ENCODE measurements at places on chromosomes 4 and X.

DNA sequence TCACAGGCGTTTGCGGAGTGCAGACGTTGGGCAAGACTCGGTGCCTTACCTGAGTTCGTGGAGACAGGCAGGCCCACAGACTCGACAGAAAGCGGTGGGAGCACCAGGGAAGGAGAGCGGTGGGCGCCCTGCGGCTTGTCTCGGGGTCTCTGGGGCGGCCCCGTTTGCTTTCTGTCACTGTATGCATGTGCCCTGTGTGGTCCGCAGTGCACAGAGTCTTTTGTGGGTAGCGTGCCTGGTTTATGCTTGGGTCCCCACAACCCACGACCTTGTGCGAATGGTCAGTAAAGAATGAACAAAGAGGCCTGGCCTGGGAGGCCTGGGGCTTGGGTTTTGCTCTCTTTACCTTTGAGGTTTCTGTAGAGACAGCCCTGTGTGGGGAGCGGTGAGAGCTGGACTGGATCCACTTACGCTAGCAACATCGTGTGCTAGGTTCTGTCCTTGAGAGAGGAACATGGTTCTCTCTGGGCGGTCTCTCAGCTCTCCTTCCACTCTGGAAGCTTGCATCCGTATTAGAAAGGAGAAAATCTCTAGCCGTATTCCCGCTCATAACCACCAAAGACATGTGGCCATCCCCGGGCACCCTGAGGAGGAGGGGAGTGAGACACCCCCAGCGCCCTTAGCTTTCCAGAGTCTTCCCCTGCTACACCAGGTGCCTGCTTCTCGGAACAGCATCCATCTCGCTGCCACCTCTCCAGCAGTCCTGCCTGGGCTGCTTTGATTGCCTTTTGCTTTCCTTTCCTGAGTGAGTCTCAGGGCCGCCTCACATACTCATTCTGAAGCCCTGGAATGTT lies 1.2 kb downstream of the TADA2B start:
- no peak for DNase-seq

DNA sequence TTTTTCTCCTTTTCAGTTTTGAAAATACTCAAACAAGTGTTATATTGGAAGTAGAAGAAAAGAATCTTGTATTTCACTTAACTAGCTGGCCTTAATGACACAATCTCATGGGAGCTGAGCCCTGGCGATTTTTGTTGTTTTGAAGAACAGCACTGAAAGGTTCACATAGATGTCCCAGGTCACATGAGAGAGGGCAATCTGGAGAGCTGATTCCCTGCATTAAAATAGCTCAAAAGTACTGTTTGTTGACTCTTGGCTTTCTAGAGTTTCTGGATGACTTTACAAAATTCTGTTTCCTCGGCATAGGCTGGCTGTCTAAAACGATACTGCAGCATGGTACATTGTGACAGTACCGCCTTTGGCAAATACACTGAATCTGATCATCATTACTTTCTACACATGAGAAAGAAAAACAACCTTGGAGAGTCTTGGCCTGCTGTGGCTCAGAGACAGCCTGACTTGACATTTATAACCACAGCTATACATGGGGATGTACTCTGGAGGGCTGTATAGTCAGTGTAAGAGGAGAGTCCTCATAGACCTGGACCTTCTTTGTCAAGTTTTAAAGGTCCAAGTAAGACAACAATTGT lies 119.8 kb upstream of the PDLIM3 start:
- DNase-seq, result no peak

- DNase-seq, result no peak
These were observed 154.4 kb upstream of the NOCT start for GRCh38 chr4:138861135-138861534.

DNA sequence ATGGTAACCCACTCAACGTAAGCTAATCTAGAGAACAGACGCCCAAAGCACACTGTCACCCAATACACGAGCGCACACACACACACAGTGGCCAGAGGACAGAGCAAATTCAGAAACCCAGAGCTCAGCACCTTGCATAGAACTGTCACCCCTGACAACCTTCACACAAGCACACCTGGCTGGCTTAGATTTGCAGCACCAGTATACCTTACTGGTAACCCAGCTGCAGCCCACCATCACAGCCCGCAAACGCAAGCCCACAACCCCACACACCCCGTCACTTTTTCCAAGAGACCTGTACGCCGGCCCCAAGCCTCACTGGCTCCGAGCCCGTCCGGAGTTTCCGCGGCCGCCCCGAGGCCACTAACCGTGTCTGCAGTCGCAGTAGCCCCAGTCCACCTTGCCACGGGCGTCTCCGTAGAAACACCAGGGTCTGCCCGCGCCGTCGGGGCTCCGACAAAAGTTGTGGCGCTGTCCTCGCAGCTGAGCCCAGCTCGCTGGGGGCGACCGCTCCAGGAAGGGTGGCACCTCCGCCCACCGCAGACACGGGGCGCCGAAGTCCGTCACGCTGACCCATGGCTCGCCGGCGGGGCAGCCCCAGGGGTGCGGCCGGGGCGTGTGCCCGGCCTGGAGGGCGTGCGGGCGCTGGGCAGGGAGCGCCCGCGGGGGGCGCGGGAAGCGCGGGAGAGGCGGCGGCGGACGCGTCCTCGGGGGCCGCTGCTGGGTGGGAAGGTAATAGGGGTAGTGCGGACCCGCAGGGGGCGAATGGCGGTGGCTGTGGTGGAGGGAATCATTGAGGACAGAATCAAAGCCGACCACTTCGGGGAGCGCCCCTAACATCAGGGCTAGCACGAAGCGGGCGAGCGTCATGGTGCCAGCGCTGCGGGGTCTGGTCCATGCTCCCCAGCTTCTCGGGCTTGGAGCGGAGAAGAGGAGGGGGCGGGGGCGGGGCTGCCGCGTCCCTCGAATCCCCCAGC lies 664 bp downstream of the PRSS12 start:
- DNase-seq, result no peak

DNA sequence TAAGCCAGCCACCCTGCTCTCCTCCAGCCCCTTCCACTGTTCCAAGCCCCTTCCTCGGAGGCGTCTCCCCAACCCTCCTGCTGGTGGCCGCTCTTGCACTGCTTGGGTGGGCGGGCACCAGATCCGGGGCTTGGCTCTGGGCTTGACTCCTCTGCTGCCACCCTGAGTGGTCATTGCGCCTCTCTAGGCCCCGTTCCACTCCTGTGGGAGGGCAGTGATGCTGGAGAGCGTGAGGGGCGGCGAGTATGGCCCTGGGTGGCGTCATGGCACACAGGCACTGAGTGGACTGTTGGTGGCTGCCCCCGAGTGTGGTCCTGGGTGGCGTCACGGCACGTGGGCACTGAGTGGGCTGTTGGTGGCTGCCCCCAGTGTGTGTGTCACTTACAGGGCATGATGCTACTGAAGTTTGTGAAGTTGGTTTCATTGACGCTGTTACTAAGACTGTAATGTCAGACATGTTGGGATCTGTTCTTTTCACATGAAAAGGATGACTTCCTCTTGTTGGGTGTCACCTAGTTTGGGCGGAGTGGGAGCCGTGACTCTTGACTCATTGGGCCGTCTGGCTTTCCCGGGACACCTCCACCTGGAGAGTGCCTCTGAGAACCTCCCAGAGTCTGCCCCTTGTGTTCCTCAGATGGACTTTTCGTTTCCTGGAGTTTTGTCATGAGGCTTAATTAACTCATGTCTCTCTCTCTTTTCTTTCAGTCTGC lies 55.9 kb upstream of the HGFAC start:
- DNase-seq, result no peak

DNA sequence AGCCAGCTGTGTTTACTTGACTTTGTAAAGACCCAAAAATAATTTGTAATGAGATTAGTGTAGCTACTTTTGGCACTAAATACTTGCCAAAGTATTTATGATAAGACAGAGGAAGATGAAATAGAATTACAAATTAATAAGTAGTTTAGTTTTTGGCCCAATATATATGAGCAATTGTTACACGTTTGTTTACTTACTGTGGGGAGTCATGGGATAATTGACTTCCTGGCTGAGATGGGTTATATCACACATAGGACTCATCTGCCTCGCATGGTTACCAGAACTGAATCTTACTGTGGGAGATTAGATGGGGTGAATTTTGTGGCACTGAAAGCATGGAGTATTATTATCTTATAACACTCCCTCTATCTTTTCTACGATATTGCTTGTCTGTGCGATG lies 66.6 kb downstream of the INTS12 start:
- DNase-seq, result no peak

All from activated CD8-positive, alpha-beta memory T cell treated with anti-CD3 and anti-CD28 coated beads for 1 hour (primary cell).